ENCODE measurements at places on chromosomes 7 and 10.
A peak's percentile ranks its signal among the peaks of the same experiment; 100 is the strongest.

- DNase-seq, result no peak
These were observed at the start of gene PON1 for GRCh38 chr7:95324431-95324830. Gene PON1 (minus strand): TSS chr7:95324532. CDS start chr7:95324475, 57 bp downstream.

DNA sequence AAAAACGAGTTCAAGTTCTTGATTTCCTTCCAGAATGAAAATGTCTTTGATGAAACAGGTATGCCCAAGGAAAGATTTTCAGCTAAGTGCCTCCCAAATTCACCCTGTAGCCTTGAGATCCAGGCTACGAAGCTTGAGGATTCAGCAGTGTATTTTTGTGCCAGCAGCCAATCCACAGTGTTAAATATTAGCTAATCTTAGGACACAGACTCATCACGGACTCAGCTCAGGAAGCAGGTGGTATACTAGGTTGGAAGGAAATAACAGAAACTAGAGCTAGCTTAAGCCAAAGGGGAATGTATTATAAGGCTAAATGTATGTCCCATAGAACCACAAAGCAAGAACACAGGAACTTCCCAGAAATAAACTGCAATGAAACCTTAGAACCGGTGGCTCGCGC is 151.0 kb upstream of the PRSS1 start:
- no peak for DNase-seq

DNA sequence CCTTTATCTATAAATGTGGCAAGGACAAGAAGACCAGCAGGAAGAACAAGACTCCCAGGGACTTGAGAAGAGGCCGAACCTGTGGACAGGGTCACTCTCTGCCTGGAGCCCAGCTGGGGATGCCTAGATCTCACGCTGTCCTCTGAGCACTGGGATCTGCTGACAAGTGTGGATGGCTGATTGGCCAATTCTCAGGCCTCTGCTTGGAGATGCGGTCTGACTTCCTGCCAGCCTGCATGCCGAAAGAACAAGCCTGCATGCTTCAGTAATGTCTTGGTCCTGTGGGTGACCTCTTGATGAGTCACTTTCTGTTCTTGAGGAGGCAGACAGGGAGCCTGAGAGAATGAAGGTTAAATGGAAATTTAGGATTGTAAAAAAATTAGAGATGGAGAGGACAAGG is 84.7 kb downstream of the TMEM178B start:
- DNase-seq, result peak; percentile 51

DNA sequence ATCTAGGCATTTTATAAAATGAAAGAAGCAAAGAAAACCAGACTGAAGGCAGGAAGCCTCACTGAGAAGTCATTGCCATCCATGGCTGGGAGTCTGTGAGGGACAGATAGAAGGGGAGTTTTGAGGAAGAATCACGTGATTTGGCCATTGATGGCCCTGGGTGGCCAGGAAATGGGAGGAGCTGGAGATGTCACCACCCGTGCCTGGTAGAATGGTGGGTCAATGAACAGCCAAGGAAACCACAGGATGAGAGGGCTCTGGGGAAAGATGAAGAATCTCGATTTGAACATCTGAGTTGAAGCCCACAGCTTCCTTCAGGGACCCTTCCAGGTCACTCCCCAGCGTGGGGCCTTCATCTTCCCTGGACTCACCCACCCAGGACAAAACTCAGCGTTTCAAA is 103.3 kb upstream of the CHST15 start:
- no peak for DNase-seq
